RWPE1 (cell line): ENCODE measurements at places on chromosomes 11 and 22.

GRCh38 chr11:117738246-117738957, 58.6 kb downstream of the DSCAML1 start:
- DNase-seq, result no peak

- no peak for DNase-seq
Measured at GRCh38 chr11:124658501-124658900, 15.0 kb downstream of the SIAE start.

GRCh38 chr11:68704887-68705286, 20.5 kb downstream of the GAL start:
- DNase-seq, result no peak

DNA sequence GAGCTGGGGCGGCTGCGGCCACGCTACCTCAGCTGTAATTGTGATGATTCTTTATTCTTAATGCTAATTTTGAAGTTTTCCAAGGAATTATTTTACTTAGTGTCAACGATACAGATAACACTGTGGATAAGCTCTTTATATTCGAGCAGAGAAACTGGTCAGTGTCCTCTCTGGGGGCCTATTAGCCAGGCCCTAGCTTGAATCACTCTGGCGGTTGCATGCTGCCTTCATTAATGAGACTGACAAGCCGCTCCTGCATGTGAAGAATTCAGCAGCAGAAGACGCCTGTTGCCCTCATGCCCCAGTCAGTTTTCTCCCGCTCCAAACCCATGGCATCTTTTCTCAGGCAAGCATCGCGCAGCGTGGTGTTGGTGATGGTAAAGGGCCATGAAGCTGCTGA, 851.7 kb downstream of the OPCML start:
- DNase-seq, result no peak

GRCh38 chr11:7544021-7544420, 30.2 kb downstream of the PPFIBP2 start:
- no peak for DNase-seq

DNA sequence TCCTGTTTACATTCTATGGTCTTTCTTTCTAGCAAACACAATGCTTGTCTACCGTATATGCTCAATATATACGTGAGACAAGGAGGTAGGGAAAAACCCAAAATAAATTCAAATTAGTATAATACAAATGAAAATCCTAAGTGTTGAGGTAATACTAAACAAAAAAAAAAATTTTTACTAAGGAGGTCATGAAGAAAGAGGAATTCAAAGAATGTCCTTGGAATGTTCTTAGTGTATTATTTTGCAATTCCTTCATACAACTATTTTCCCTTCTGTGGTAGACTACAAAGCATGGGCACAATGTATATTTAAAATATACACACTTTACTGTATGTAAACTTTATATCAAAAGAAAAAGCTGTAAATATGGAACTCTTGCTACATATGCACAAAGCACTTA, 36.4 kb downstream of the PIK3C2A start:
- peak; percentile 5 for DNase-seq

GRCh38 chr22:21077884-21078508, 32.2 kb downstream of the LRRC74B start:
- no peak for DNase-seq

- DNase-seq, result no peak
Measured at GRCh38 chr11:79312617-79313529, 128.0 kb downstream of the TENM4 start.

- no peak for DNase-seq
Measured at GRCh38 chr11:28743061-28743550, 634.9 kb downstream of the METTL15 start.

DNA sequence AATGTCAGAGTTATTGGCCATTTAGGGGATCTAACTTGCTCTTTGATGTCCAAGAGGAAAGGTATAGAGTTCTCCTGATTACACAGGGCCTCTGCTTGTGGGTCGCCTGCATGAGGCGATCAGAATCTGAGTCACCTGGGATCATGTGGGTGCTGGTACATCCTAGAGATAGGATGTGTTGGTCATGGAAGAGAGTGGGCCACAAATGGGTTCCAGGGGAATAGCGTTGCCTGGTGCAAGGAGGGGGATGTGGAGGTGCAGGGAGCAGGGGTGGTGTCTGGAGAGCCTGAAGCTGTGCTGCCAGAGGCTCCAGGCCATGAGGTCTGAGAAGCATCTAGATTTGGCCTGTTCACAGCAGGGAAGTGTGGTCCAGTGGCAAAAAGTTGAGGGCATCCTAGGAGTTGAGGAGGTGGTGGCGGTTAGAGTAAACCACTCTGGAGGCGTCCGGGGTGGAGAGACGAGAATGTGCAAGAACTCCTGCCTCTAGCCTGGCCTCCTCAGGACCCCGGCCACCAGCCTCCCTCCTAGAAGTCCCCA, 92.8 kb downstream of the MED15 start:
- DNase-seq, result no peak

GRCh38 chr22:23055449-23056179, 14.7 kb upstream of the GNAZ start:
- DNase-seq, result no peak

DNA sequence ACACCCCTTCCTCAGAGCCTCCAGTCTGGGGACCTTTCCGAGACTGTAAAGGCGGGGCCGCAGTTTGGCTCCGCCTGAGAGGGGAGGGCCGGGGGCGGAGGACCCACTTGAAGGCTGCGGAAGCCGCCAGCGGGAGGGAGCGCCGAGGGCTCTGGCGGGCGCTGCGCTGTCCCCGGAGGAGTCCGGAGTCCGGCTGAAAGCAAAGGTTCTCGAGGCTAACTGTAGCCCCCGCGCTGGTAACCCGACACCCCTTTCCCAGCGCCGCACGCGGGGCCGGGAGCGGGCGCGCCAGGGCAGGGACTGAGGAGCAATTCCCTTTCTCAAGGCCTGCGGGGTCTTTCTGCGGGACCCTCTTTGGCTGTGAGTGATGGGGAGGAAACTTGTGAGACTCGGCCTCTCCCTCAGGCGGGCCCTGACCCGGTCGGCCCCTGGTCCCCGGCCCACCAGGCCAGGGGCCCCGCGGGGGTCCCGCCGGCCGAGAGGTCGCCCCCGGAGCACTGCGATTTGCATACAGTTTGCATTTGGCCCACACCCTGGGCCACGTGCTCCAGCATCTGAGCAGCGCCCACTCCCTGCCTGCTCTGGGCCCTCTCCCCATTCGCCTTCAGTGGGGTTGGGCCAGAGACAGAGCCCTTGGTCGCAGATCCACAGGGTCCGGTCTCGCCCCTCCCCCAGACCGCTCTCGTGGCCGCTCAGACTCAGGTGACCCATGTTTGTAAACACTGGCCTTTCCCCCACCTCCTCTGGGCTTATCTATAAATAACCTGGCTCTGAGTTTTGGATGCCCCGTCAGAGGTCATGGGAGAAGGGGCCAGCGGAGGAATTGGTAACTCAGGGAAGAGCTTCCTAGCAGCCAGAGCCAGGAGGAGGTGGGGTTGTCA, 519 bp upstream of the ART5 start:
- DNase-seq, result peak; percentile 65

DNA sequence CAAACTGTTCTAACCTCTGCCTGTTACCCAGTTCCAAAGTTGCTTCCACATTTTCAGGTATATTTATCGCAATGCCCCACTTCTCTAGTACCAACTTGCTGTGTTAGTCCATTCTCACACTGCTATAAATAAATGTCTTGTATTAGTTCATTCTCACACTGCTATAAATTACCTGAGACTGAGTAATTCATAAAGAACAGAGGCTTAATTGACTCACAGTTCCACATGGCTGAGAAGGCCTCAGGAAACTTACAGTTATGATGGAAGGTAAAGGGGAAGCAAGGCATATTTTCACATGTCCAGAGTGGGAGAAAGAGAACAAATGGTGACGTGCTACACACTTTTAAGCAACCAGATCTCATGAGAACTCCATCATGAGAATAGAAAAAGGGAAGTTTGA, 130.4 kb upstream of the C11orf87 start:
- DNase-seq, result no peak

- DNase-seq, result no peak
Measured at GRCh38 chr22:27647540-27647939, 154.0 kb downstream of the MN1 start.

DNA sequence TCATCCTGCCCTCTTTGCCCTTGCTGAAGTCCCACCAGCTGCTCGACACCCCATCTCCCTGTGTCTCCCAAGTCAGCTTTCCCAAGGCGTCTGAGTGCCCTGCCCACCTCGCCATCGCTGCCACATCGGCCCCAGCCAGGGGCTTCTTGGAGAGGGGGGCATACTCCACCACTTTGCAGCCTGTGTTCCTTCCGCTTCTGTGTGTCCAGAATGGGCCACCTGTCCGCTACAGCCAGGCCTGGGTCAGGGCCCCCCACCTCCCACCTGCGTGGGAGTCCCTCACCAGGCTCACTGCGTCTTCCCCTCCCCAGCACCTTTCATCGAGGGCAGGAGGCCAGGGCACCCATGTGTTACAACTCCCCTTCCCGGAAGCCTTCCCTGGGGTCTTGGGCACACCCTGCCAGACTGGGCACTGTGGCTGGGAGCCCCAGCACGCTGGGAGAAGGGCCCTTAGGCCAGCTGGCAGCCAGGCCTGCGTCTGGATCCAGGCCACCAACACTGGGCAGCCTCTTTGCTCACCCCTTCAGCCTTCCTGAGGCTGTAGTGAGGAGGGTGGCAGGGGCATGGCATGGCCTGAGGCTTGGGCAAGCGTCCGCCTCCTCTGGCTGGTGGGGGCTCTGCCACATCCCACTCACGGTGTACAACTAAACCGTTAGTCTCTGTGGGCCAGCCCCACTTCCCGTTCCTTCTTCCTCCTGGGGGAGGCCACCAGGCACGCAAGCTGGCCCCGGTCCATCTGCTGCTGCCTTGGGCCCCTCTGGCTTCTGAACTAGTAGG, 13.4 kb downstream of the CPT1A start:
- no peak for DNase-seq

GRCh38 chr11:11512090-11512489, 109.7 kb downstream of the GALNT18 start:
- no peak for DNase-seq

- peak; percentile 14 for DNase-seq
Measured at GRCh38 chr22:35835267-35835997, 117.8 kb downstream of the APOL5 start.

DNA sequence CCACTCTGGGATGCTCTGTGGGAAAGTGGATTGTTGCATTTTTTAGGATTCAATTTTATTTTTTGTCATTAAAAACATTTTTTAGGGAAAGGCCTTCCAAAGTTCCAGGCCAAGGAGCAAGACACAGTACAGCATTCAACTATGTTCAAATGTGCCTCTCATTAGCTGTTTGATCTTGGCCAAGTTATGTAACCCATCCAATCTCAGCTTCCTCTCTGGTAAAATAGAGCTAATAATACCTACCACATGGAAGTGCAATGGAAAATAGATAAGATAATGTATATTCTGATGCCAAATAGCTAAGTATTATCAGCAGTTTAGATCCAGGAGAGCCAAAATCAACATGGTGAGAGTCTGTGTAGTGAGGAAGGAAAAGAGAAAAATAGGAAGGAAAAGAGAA, 220.3 kb upstream of the SESN3 start:
- no peak for DNase-seq

DNA sequence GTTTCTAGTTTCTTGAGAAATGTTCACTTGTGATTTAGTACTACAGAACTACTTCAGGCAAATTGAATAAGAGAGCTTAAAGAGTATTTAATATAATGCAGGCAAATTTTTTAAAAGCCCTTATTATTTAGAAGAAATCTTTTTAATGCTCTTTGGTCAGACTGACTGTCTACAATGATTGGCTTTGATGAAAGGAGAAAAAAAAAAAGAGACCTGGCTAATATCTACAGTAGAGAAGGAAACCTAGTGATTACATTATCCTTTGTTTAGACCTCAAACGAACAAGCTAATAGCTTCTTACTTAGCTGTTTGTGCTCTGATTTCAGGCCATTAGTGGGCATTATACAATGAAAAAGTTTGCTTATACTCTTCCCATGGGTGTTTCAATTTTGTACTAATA, 1043.1 kb downstream of the JRKL start:
- no peak for DNase-seq

DNA sequence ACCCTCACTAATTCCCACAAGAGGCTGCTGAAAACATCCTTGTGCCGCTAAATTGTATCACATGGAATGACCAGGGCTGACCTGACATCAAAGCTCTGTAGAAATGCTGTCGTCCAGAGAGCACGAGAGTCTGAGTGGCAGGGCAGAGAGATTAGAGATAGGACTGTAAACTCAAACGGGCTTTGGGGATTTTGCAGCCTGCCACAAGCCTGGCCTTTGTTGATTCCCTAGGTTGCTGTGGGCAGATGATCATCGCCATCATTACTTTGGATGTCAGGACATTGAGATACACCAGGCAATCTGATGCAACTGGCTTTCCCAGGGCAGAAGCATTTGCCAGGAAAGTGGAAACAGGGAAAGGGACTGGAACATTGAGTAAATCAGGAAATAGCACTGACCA, 131.6 kb downstream of the ETS1 start:
- DNase-seq, result no peak

DNA sequence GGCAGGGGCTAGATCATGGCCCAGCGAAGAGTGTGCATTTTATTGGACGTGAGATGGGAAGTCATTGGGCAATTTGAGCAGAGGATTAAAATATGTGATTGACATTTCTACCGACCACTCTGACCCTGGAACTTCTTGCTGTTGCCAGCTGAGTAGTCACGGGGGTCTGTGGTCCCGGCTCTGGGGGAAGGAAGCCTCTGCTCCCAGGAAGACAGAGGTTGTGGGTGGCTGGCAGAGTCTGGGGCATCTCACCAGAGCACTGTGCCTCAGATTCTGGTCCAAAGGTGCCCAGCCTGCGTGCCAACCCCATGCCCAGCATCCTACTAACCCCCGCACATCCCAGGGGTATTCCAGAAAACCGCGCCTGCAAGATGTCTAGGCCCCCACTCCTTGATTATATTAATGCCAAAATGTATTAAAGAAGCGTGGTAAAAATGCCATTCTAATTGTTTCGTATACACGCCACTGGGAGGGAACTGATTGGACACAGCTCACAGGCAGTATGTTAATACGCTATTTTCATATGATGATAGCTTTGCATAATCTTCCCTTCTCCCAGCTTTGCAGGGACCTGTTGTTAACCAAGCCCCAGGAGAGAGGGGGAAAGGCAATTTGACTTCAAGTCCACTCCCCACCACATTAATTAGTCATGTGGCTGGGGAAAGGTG, 25.3 kb upstream of the LMO1 start:
- DNase-seq, result no peak

- DNase-seq, result peak; percentile 14
Measured at GRCh38 chr11:4134806-4135205, 40.2 kb downstream of the RRM1 start.
